ENCODE measurements at places on chromosomes 16 and 17.
A peak's percentile ranks its signal among the peaks of the same experiment; 100 is the strongest.

DNA sequence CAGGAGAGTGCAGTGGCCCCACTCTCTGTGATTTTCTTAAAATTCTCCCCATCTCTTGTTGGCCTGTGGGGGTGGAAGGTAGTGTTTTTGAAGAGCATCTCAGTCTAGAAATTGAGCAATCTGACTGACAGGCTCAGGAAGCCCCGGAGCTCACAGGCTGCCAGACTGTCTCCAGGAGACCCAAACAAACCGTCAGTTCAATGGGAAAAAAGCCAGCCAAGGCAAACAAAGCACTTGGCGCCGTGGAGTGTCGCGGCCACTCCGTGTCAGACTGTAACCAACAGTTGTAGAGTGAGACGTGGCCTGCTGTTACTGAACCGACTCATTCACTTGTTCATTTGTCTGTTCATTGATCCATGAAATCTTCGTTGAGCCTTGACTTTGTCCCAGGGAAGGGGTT lies 33.7 kb downstream of the RGS9 start:
- no peak for DNase-seq

GRCh38 chr17:73643001-73643851 lies 1.0 kb downstream of the SDK2 start:
- DNase-seq, result peak; percentile 42

GRCh38 chr17:45976755-45977505 lies 22.1 kb upstream of the STH start:
- no peak for DNase-seq

- DNase-seq, result no peak
Observed at GRCh38 chr16:11402051-11402744, 56.9 kb downstream of the RMI2 start.

GRCh38 chr16:54444851-54445458 lies 158.4 kb upstream of the IRX3 start:
- no peak for DNase-seq

DNA sequence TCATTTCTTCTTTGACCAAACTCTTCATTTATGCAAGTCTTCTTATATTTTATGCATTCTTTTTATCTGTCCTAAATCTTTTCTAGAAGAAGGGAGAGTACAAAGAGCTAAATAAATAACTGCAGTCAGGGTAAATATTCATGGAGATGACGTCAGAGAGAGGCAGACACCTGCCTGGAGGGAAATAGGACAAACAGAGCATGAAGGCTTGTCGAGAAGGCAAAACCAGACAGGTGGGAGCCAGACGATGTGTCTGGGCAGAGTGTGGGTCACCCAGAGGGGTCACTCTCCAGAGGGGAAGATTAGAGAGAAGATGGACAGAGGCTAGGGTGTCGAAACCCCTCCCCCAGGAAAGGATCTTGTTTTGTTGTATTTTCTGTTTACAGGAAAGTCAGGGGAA lies 78.3 kb upstream of the RPL38 start:
- no peak for DNase-seq

- DNase-seq, result no peak
Observed at GRCh38 chr17:51435171-51435552, 174.8 kb downstream of the UTP18 start.

DNA sequence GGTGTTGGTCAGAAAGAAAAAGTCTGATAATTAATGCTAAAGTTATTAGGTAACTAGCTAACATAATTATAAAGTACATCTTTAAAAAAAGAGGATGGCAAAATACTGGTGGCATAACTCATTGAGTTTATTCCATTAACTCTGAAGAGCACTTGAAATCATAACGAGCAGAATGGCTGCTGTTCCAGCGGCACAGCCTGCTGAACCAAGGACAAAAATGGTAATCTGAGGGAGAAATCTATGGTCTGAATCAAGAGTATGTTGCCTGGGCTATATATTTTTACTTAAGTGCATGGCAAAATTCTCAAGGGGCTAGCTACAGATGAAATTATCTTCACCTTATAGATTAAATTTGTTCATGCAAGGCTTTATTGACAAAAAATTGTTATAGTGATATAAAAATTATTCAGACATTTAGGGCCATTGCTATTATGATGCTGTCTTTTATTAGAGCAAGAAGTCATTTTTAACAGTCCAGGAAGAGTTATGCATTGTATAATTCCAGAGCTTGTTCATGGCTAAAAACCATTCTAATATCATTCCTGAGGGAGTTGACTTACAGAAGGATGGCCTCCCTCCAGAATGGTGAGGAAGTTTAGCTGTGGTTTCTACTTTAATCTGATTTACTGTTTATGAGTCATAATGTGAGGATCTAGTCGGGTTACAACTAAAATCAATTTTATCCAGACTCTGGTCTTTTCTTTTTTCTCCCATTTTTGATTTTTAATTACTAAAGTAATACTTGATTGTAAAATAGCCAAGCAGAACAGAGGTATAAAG lies 41.4 kb upstream of the ANKFN1 start:
- no peak for DNase-seq

Data from stimulated activated CD8-positive, alpha-beta memory T cell treated with anti-CD3 and anti-CD28 coated beads, Interleukin-4, amount 100 ng/mL, for 48 hours (primary cell).